ENCODE measurements at places on chromosomes 1 and 21.

DNA sequence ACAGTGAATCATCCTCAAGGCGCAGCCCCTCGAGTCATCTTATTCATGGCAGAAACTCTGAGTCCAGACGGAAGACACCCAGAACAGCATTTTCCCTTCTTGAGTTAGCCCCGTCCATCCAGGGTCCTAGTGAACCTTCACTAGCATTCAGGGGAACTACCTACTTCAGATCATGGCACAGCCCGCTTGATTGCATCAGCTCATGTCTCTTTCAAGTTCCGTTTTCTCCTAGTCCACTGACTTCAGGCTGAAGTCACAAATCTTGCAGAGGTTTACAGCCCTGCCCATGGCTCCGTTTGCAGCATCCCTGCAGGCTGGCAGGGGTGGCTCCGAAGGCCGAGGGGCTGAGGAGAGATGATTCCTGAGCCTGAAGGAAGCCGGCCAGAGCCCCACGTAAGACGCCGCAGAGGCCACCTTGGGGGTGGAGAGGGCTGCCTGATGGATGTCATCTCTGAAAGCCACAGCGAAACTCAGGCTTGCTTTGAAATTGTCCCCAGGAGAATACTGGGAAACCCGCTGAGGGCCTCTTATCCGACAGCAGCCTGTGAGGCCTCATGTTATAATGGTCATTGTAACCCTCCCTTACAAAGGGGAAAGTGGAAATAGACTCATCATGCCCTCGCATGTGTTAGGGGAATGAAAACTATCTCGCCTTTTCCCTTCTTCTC, 310.2 kb upstream of the AJAP1 start:
- no peak for DNase-seq

DNA sequence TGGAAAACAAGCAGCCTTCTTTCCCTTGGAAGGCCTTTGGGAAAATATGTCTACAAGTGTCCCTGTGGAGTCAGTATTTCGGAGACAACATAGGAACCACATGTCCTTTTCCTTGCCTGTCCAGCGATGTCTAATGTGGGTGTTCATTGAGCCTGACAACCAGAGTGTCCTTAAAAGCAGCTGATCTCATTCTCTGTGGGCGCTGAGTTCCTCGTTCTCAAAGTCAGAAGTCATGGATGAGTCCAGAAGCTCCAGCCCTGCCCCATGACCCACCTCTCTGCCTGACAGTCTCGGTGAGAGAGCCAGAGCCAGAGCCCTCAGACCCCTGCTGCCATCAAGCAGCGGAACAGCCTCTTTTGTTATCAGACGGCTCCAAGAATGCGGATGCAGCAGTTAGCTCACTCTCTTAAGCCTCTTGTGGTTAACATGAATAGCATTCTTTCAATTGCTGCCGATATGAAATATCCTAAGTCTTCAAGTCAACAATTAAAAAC, 329.2 kb downstream of the TGFB2 start:
- DNase-seq = no peak

- no peak for DNase-seq
Measured at GRCh38 chr1:201153474-201154388, 543 bp downstream of the TMEM9 start.

DNA sequence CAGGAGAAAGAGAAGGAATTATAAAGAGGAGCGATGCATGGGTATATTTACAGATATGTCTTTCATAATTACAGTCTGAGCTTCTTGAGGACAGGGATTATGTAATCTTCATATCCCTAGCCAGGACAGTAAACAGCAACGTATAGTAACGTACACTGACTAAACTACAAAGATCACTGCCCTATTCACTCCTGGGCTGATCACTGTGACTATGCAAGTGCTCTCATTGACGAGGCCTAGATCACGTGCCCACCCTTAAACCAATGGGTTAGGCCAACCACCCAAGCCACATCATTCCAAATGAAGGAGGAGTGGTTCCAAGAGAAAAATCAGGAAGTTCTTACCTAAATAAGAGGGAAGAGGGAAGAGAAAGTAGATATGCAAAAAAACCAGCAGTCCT, 18.5 kb downstream of the PIK3R3 start:
- DNase-seq = no peak

DNA sequence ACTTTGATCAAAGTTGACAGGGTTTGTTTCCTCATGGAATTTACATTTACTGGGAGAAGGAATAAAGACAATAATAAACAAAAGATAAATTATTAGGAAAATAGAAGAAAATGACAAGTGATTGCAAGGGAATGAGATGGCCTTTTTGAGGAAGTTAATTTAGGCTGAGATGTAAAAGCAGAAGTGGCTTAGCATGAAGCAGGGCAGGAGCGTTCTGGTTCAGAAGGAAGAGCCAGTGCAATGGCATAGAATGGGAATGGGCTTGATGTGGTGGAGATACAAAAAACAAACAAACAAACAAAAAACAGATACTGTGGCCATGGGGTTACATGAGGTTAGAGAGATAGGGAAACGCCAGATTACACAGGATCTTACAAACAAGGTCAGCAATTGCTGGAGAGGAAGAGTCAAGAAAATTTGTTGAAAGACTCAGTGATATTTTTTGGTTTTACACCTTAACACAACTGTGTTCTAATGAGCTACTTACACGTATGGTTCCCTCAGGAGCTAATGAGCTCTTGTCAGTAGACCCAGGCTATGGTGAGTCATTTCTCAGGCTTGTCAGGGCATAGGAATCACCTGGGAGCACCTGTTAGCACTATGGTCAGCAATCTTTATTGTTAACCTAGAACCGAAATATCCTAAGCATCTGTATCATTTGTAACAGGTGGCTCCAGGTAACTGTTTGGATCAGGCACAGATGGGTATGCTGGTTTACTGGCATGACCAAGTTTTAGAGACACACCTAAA, 8.7 kb upstream of the CADM3 start:
- no peak for DNase-seq

- peak; percentile 29 for DNase-seq
Measured at GRCh38 chr1:168360151-168361021, 79.7 kb downstream of the TBX19 start.

- no peak for DNase-seq
Measured at GRCh38 chr1:15155888-15156741, 2.6 kb downstream of the TMEM51 start.

GRCh38 chr21:29416268-29416667, 117.5 kb downstream of the BACH1 start:
- DNase-seq = no peak

DNA sequence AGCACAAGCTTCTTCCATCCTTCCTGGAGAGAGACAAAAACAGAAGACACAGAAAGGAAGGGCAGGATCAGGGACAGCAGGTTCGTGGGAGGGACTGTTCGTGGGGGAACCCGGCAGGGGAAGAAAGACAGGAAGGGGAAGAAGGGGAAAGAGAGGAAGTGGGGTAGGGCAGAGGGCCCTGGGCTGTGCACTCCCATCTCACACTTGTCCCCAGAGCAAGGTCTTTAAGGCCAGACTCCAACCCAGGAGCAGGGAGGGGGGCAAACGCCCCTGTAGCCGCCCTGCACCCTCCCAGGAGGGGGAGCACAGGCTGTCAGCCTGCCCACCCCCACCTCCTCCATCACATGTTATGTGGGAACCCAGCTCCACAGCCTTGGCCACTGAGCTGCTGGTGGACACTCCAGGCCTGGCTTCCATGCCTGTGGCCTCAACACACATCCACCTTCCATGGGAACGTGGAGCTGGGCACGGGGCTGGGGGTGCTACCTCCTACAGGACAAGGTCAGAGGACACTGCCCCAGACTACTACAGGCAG, 9.3 kb downstream of the SLC19A1 start:
- no peak for DNase-seq

GRCh38 chr1:17195731-17196130, 9.2 kb upstream of the PADI1 start:
- DNase-seq = no peak

DNA sequence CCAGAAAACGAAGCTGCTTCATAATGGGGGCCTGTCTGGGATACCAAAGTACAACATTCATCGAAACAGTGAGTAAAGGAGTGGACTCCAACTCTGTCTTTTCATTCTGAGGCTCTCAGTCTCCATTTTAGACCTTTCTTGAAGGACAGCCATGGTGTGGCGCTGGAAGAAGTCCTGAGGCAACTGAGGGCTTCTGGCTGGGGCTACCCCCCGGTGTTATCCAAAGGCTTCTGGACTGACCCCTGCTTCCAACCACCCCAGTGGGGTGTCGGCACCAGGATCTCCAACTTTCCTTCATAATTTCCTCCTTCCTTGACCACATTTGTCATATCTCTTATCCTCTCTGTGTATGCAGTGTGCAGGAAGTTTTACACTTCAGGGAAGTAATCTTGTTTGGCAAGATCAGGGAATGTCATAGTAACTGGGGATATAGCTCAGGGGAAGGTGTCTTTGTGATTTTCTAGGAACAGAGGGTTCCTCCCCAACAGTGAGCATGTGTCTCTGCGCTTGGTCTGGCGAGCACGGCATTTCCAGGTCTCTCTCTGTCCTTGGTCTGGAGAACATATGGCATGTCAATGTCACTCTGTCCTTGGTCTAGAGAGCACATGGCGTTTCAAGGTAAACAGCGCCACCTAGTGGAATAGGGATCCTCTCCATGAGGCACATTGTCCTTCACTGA, 19.4 kb upstream of the BSDC1 start:
- DNase-seq = peak; percentile 57

DNA sequence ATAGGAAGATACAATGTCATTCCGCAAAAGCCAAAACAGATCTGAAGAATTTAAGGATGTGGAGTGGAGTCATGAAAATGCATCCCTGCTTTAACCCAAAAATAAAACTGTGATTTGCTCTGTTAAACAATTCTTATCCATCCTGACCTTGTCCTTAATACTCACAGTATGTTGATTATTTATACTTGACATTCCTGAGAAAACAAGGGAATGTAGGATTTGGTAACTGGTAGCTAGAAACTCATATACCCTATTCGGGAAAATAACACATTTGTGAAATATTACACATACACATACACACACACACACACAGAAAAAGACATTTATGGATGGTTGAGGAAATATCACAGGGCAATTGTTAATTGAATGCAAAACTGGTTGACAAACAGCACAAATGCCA, 80.2 kb downstream of the FMN2 start:
- no peak for DNase-seq

GRCh38 chr1:182227864-182228547, 163.6 kb downstream of the GLUL start:
- no peak for DNase-seq

GRCh38 chr1:168488138-168488537, 55.7 kb downstream of the XCL2 start:
- DNase-seq = no peak

DNA sequence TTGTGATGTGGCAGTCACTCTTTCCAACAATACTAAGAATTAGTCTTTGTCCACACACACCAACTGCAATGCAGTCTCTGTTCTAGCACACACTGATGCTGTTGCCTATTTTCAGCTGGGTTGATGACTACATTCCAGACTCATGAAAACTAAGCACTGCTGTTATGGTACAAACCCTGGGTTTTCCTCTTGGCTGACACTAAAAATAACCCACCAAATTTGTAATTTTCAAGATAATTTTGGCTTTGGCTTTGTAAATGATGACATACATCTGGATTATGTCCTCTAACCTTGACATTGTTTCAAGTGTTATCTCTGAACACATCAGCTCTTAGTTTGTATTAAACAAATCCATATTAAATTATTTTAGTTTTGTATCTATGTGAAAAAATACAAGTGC, 444.8 kb downstream of the PTPRC start:
- DNase-seq = no peak

DNA sequence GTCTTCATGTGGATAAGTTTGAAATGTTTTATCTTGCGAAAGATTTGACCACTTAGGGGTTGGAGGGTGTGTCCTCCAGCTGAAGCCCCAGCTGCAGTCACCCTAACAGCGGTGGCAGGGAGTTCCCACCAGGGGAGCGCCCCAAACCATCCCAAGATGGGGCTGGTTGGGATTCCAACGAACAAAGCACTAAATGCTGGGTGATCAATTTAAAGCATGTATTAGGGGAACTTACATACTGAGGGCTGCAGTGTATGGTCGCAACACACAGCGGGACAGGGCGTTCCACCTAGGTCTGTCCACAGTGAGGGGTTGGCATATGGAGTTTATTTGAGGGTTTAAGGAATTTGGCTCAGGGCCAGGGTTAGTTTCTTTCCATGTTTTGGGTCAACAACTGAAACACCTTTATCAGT, 26.3 kb downstream of the SLC37A1 start:
- no peak for DNase-seq

DNA sequence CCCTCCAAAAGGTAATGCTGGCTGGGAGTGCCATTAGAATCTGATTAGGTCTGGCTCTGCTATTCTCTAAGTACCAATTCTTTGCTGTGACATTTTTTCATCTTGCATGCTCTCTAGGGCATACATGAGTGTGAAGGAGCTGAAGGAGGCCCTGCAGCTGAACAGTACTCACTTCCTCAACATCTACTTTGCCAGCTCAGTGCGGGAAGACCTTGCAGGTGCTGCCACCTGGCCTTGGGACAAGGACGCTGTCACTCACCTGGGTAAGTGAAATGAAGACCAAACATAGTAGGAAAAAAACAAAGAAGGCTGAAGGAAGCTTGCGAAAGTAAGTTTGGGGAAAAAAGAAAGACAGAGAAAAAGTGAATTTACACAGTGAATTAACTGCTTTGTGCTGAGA, 207.9 kb downstream of the PAPPA2 start:
- DNase-seq = no peak

GRCh38 chr1:8639148-8639547, 178.3 kb downstream of the RERE start:
- DNase-seq = no peak

GRCh38 chr1:40477678-40478053, 576 bp downstream of the ZFP69 start:
- peak; percentile 10 for DNase-seq

DNA sequence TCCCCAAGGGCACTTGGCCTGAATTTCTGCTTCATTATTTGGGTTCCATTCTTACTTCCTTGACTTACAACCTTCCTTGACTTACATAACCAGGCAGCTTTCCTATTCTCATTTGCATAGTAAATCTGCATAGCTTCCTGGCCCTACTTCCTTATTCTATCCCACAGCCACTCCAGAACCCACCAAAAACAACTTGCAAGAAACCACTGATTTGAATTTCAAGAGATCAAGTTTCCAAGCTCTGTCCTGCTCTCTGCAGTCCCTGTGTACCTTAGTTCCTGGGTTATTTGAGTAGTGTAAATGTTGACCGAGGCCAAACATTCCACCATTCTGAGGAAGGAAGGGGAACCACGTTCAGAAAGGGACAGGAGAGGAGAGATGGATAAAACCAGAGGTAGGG, 603.3 kb downstream of the PTPRC start:
- no peak for DNase-seq

DNA sequence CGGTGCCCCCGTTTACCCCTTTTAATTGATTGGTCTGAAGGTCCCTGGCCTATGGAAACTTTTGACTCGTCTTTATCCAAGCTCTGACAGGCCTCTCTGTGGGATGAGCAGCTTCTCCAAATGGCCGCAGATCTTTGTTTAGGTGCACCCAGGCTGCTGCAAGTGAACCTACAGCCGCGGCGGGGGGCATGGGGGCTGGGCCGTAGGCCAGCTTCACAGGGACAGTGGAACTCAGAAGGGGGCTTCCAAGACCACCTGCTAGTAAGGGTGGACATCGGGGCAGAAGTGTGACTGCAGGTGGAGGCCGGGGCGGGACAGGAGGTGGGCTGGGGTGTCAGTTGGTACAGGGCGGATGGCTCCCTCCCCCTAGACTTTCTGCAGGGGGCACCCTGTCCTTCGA, 257.5 kb downstream of the SIPA1L2 start:
- no peak for DNase-seq
